ENCODE measurements at places on chromosomes 5 and 9.
A peak's percentile ranks its signal among the peaks of the same experiment; 100 is the strongest.

GRCh38 chr9:35579130-35579529, 25.9 kb upstream of the TESK1 start:
- no peak for DNase-seq

- DNase-seq: no peak
These were observed 47.2 kb downstream of the MACIR start for GRCh38 chr5:103305809-103306208.

- DNase-seq: no peak
These were observed 160.8 kb downstream of the TSSK1B start for GRCh38 chr5:113273948-113274347.

DNA sequence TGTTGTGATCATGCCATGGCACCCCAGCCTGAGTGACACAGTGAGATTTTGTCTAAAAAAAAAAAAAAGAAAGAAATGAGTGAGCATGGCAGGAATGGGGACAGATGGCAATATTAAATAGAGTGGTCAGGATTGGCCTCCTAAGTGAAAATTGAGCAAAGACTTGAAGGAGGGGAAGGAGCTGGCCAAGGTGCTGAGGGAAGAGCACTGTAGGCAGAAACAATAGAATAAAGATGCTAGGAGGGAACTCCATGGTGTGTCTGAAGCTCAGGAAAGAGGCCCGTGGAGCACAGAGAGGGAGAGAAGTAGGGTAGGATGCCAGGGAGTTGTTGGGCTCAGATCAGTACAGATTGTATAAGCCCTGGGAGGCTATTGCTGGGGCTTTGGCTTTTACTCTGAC, 64.4 kb upstream of the PCAT7 start:
- DNase-seq: no peak

- DNase-seq: no peak
These were observed 56.8 kb downstream of the ADGRV1 start for GRCh38 chr5:90615355-90615754.

- DNase-seq: no peak
These were observed 90.4 kb upstream of the SEMA6A start for GRCh38 chr5:116664988-116665387.

DNA sequence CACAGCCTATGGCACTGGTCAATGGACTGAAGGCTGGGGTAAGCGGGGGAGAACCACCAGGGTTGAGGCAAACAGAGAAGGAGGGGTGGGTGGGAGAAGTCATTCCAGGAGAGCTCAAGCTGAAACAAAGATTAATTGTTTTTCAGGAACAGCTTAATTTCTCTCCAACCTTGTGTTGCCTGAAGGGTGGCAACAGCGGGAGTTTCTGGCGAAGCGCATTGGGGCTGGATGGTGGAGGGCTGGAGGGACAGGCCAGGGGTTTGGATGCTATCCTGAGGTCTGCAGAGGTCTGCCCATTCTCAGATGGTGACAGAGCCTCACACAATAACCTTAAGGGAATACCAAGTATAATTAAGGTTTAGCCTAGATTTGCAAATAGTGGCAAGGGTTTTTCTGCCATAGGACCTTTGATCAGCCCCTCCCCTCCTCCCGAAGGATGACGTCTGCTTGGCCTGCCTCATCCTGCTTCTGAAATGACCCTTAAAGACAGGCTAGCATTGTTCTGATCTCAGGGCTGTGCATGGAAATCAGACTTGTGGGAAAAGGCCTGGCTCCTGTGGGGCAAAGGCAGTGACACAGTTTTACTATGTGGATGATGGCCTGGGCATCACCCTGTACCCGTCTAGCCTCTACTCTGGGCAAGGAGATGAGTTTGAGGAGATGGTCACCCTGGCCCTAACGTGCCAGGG, 32.7 kb downstream of the PSD2 start:
- DNase-seq: no peak

DNA sequence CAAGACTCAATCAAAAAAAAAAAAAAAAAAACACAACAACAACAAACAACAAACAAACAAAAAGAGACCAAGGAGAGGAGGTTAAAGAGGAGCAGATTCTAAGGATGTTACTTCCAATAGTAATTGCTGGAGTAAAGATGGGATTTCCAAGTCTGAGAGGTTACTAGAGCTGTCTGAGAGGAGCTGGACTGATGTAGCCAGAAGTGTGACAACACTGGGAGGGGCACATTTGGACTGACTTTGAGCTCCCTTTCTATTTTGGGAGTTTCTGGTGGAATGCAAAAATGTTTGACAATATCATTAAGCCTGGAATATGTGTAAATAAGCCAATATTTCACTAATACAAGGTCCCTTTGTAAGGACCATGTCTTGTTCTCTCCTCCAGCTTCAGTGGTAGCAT, 25.3 kb upstream of the PANK3 start:
- DNase-seq: no peak

DNA sequence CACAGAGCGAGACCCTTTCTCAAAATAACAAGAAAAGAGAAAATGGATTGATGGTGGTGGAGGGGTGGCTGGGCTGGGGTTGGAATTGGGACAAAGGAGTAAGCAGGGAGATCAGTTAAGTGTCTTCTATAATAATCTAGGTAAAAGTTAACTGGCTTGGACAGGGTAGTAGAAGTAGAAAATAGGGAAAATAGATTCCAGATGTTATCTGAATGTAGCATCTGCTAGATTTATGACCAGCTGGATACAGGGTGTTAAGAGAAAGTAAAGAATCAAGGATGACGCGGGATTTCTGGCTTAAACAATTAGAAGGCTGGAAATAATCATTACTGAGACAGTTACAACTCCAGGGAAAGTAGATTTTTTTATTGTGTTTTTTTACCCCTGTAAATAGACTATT, 13.0 kb downstream of the PPP6C start:
- DNase-seq: no peak

DNA sequence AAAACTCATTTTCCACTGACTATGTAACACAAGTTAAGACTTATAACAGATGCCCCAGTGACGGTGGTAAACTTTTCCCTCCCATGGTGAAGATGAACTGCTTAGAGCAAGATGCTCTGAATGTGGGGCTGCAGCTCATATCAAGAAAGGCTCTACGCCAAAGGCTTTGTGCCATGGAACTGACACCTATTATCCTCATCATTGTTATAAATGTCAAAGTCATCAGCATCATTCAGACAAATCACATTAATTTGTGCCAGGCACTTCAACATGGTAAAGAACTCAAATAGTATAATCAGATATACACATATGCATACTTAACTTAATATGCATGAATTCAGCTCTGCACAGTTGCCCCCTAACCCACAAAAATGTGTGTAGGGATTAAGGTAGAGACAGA, 305.9 kb upstream of the ATP10B start:
- no peak for DNase-seq

DNA sequence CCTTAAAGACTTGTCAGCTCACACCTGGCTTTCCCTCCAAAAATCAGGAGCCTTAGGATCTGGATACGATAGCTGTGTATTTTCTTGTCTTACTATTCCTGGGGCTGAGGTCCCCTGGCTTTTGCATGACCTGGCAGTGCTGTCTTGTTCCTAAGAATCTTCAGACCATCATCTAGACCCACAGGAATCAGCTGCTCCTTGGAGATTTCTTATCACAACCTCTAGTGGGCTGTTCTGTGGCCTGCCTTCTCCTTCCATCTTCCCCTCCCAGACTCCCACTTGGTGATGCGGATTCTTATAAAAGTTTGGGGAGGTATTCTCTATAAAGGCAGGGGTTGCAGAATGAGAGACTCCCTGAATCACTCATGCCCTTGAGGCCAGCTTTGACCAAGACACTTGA, 21.4 kb downstream of the LCP2 start:
- DNase-seq: no peak

DNA sequence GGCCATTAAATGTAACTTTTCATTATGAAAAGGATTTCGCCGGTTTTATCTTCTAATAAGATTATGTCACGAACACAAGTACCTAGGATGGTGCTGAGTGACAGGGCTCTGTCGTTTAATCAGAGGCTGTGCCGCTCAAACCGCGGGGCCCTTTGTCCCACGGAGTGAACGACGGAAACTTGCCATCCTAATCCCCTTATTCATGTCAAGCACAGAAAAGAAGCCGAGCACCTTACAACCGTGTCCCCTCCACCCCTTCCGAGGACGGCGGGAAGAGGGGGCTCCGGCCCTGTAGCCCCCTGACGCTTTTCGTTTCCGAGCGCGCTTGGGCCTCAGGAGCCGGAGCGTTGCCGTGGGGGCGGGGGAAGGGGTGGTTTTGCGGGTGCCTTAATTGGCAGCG, 11.2 kb downstream of the LMX1B start:
- no peak for DNase-seq

GRCh38 chr9:12162181-12162815, 530.9 kb upstream of the TYRP1 start:
- no peak for DNase-seq

DNA sequence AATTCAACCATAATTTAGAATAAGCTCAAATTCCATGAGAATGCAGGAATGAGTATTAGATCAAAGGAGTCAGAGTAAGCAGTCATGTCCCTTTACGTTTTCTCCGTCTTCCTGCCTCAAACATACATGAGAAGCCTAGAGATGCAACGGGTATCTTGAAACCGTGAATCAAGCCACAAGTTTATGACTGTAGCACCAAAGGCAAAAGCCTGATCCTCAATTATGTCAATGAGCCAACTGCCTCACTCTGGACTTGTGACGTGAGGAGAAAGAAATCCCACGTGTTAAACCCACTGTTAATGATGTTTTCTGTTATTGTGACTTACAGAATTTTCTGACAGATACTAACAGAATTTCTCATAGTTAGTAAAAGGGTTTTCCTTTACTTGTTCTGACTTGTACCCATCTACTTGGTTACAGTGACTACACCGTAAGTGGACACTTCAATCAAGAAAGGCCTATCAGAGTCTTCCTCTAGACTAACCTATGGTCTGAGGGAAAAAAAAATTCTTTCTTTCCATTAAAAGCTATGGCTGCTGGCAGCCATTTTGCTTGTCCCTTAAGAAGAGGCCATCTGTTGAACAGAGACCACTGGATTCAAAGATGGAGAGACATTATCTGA, 35.3 kb upstream of the HK3 start:
- DNase-seq: no peak

DNA sequence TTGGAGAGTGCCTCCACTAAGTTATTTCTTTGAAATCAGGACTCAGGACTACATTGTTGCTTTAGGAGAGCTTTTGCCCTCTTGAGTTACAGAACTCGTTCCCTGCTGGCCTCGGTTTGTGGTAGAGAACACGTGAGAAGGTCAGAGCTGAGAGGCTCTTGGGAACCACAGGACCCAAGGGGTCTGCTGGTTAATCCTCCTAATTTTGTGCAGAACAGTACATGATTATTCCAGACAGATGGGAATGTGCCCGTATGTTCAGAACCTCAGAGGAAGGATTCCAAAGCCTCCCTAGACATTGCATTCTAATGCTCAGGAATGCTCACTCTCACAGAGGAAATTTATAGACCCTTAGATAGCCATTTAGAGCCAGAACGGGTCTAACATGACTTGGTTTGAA, 25.2 kb upstream of the BASP1 start:
- DNase-seq: no peak

- DNase-seq: no peak
These were observed 1.2 kb downstream of the CORO2A start for GRCh38 chr9:98191181-98191608.

DNA sequence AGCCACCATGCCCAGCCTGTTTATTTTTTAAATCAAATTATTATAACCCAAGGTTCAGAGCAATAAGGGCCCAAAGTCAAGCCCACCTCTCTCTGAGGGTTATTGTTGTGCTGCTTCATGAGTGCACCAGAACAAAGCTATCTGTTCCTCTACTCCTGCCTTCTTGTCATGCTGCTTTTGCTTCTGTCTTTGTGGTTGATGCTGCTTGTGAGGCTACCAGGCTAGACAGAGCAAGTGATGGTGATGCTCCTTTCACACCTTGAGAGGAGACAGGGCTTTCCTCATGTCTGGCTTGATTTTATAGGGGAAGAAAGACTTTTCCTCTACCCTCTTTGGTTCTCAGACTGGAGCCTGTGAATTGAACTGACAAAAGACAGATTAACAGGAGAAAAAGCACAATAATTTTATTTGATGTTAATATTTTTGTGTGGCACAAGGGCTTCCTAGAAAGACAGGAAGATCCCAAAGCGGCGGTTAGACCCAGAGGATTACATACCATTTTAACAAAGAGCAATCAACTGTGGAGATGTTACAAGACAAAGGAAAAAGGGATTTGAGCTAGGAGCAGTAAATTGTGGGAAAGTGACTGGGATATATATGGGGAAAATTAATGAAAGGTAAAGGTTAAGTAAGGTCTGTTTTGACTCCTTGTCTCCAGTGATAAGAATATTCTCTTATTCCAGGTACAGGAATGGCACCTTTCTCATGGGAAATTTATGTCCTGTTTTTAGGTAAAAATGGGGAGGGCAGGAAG, 4.4 kb upstream of the CD180 start:
- DNase-seq: no peak

DNA sequence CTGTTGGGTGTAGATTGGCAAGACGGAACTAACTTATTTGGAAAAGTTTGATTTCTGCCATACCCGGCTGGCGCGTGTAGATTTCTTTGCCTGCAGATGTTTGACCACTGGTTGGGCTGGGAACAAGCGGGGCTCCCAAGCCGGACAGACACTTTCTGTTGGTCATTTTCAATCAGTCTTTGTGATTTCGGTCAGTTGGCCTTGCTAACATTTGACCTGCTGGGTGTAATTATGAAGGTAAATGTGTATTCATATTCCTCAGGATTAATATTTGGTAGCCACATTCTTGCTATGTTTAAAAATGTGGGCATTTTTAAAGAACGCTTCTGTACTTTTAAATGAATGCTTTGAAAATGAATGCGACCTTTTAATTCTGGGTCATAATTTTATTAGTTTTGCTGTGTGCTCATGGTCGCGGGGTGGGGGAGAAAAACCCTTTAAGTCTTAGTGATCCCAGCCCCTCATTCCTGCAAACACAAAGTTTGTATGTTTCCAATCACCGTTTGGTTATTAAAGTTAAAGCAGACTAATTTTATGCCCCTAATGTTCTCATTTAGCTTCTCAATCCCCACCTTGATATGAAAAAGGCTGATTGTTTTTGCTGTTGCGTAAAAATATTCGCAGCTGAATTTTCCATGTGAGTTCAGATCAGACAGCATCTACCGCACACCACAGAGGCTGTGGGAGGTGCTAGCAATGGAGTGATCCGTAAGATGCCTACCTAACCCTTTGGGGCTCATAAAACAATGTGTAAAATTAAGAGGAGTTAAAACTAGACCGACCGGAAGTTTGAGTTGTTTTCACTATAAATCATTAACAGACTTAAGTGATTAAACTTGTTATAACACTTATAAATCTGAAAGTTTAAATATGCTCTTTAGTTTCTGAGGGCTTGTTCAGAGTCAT, 1.5 kb downstream of the RASGRF2 start:
- no peak for DNase-seq

- peak; percentile 61 for DNase-seq
These were observed 303 bp downstream of the LIFR start for GRCh38 chr5:38556088-38556598.

- DNase-seq: no peak
These were observed 141.4 kb downstream of the KIF4B start for GRCh38 chr5:155154973-155155372.
